ENCODE measurements at places on chromosomes 13 and 19.

DNA sequence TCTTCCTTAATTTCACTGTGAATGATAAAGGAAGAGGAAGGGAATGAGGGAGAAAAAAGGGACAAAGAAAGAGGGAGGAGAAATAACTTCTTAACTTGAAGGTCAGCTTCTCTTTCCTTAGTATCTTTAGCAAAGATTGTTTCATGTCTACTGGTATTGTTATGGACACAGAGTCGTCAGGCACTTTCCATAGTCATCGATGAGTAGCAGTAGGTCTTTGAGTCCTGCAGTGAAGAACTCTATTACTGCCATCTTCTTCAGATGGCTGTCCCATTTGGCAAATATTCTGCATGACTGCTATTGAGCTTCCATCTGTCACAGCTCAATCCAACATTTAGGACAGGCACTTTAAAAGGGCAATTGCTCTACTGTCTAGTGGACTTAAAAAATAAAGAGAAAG, 2463.1 kb downstream of the PCDH9 start:
- DNase-seq = no peak

GRCh38 chr13:94987081-94987480, 274.7 kb upstream of the SOX21 start:
- DNase-seq = no peak

GRCh38 chr13:48738311-48738710, 84.6 kb downstream of the CYSLTR2 start:
- DNase-seq = no peak

- no peak for DNase-seq
Measured at GRCh38 chr13:111912991-111913760, 153.8 kb upstream of the SOX1 start.

DNA sequence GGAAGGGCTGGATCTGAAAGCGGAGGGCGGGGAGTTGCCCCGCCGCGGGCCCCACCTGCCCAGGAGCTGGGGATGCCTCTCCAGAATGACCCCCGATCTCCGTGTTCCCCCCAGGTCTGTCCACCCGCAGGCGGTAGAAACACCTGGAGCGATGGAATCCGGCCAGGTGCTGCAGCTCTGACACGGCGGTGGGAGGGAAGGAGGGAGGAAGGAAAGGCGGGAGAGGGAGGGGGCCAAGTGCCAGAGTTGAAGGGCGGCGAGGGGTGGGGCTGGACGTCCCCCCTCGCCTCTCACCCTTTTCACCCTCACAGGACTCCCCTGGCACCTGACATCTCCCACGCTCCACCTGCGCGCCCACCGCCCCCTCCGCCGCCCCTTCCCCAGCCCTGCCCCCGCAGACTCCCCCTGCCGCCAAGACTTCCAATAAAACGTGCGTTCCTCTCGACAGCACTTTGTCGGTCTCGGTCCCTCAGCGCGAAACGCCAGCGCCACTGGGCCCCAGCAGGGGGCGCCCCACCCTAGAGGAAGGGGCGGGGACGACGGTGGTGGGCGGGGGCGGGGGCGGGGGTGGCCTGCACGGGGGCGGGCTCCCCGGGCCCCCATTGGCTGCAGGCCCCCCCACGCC, 337 bp upstream of the FXYD7 start:
- DNase-seq = peak; percentile 47

- DNase-seq = no peak
Measured at GRCh38 chr19:56162258-56162657, 13.6 kb upstream of the GALP start.

DNA sequence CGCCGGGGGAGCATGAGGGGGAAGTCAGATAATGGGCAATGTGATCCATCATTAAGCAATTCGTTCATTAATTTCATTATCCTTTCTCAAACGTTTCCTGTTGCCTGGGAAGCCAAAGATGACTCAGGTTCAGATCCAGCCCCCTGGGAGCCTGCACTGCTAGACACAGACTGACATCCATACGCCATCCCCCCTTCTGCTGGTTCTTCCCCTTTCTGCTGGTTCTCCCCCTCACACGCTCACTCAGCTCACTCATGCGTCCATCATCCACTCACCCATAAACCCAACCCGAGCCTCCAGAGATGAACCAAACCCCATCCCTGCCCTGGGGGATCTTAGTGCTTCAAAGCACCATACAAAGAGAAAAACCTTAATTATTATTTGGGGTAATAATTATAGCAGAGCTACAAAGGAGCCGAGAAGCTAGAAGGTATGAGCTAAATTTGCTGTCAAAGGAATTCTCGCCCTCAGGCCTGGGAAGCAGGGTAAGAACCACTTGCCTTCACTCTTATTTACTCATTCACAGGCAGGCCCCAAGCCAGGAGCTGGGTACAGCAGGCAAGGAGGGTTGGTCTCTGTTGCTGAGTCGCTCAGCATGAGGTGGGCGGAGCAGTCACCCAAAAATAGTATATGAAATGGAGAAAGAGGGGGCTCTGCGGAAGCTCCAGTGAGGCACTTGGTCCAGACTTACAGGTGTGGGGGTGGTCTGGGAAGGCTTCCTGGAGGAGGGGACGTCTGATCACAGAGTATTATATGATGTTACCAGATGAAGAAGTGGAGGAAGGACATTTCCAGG, 7.0 kb upstream of the ZNF444 start:
- DNase-seq = no peak

DNA sequence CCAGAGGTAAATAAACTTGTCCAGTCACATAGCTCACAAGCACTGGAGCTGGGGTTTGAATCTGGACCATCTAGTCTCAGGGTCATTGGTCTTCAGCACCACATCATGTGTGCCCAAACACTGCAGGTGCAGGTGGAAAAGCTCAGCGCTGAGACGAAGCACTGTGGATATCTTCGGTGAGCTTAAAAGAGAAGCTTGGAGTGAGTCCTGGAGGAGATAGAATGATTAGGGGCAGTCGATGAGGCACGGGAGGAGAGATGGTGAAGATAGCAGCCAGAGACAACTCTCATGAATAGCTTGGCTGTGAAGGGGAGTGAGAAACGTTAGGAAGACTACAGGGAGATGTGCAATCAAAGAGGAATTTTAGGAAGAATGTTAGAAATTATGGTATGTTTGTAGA, 389.3 kb downstream of the FGF9 start:
- DNase-seq = no peak

- no peak for DNase-seq
Measured at GRCh38 chr13:40241125-40241798, 425.2 kb downstream of the FOXO1 start.

DNA sequence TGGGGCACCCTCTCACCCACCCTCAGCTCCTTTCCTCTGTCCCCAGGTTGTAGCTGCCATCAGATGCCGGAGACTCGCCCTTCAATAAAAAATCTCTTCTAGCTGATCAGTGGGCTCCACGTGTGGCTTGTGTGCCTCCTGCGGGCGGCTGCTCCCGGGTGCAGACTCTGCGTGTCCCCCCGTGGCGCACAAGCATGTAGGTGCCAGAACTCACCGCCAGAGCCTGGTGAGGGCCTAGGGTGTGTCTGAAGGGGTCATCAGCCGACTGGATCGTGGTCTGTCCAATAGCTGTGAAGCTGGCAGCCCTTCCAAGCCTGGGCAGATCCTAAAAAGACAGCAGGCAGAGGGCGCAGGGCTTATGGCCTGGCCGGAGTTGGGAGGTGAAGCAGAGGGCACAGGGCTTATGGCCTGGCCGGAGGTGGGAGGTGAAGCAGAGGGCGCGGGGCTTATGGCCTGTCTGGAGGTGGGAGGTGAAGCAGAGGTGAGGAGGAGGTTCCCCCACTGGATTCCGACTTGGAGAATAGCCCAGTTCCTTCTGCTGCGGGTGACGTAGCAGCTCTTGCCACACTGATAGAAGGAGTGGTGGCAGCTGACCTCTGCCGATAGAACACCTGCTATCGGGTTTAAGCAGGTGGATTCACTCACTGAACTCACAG, 11.7 kb downstream of the NOP53 start:
- DNase-seq = no peak

DNA sequence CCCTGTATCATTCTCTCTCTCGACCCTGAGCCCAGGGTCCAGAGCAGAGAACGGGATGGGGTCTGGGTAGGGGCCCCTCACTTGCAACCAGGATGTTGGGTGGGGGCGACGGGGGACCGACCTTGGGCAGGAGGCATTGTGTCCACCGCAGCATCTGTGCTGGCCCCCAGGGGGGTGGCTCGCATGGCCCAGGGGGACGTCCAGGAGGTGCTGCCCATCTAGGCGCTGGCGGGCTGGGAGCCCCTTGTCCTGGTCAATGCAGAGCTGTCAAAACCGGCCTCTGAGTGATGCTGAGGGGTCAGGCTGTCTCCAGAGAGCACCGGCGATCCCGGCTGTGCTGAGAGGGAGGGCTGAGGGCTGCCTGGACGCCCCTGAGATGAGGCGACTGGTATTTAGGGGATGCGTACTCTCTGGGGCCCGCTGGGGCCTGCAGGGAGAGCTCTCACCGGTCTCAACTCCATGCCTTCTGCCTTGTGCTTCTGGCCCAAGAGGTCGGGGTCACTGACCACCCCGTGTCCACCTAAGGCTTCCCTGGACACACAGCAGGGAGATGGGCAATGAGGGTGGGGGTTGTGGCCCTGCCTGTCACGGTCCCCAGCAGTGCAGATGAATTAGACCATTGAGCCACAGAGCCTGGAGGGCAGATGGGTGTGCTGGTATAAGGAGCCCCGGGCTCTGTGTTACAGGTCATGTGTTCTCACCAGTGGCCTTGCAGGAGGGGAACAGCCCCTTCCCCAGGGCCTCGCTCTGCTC, 8.6 kb downstream of the RPS9 start:
- no peak for DNase-seq

GRCh38 chr19:30864391-30865215, 484.6 kb downstream of the TSHZ3 start:
- DNase-seq = no peak

DNA sequence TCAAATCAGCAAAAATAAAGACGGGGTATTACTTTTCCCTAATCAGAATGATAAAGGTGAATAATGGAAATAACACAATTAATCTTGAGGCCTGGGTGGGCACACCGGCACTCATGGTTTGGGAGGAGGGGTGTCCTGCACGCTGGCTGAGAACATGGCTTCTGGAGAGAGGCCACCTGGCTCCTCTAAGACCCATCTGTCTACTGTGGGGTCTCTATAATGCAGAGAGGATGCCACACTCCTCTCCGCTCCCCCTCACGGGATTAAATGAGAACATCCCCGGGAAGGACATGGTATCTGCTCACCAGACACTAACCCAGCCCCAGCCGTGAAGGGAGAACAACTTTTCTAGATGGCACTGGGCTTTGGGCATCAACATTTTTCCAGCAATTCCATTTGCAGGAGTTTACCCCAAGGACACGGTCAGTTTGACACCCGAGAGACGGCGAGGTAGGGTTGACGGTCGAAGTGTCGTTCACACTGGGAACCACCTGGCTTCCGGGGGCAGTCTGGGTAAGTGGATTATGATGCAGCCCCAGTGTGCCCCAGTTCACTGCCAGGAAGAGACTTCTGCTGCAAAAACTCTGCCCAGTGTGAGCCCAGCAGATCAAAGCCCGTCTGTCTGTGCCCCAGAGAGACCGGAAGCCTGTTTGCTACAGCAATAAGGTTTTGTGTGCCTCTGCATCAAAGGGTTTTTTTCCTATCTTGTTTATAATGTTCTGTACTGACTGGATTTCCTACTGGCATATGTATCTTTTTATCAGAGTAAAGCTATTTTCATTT, 56.6 kb downstream of the CEBPG start:
- DNase-seq = no peak

DNA sequence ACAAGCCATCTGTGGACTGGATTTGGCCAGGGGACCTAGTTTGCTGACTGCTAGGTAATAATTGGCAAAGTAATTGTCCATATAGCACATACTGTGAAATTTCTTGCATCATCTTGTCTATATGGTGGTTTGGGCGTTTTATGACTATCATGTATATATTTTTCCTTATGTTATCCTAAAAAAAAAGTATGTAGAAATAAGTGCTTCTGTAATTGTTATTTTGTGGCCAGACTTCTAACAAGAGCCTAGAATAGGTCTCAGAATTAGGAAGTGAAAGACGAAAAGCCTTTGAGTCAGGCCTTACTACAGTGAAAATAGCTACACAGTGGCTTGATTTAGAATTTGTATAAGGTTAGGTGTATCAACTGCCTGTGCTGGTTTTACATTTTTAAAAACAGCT, 4.2 kb downstream of the FNDC3A start:
- DNase-seq = no peak

DNA sequence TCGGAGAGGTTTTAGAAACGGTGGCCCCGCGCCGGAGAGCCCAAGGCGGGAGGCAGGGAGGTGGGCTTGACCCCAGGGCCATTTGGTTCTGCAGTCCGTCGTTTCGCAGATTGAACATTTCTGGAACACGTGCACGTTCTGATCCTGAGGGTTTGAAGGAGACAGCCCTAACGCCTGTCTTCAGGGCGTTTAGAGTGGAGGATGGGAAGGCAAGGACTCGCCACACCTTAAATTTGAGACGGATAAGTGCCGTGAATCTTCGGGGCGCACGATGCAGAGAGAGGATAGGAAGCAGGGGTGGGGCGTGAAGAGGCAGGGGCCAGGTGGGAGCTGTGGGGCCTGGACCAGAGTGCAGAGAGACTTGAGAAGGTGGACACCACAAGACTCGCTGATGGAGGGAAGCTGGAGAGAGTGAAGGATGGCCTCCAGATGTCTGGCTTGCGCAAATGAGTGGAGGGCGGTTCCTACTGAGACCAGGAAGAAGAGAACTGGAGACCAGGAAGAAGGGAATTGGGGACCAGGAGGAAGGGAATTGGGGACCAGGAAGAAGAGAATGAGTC, 804 bp upstream of the MIER2 start:
- DNase-seq = no peak

GRCh38 chr13:41548031-41548430, 90.7 kb downstream of the RGCC start:
- no peak for DNase-seq

- no peak for DNase-seq
Measured at GRCh38 chr19:18293642-18294466, 12.4 kb upstream of the JUND start.

DNA sequence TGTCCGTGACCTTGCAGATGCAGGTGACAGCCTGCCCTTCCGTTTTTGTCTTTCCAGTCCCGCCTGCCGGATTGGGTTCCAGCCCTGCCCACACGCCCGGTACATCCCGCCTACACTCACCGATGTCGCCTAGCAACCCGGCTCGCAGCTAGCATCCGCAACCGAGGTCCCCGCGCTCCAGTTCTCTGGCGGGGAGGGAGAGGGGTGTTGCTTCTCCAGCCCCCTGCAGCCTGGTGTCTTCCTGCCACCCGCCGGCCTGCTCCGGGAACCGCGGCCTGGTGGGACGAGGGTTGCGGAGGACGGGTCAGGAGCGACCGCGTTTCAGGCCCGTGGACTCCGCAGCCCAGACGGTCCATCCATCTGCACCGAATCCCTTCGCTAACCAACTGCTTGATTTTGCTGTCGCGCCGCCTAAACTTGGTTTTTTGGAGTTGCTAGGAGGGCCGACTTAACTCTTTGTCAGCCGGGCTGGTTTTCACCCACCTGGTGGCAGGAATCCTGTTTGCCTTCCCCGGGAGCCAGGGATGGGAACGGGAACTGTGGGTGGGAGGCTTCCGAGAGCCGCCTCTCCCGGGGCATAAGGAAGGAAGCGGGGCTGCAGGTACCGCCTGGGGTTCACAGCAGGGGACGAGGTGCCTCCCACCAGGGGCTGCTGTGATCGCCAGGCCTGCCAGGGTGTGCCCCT, 15.4 kb upstream of the MATK start:
- DNase-seq = no peak

- DNase-seq = no peak
Measured at GRCh38 chr19:5971714-5972354, 6.1 kb downstream of the RANBP3 start.

Data from stimulated activated CD8-positive, alpha-beta memory T cell treated with anti-CD3 and anti-CD28 coated beads, Interleukin-7, amount 100 ng/mL, for 24 hours (primary cell).